ENCODE measurements at places on chromosomes 2 and 18. TPM values are rescaled to one million over a fixed set of nuclear protein-coding genes. Genes with fewer than 3 reads are reported as not detected.

The PRSS56 gene
- not detected for polyA plus RNA-seq

The ELOA2 gene
- not detected for polyA plus RNA-seq

The CLEC4F gene
- polyA plus RNA-seq = not detected

The CCDC74B gene
- polyA plus RNA-seq = 10.8 TPM

The SERPINB8 gene
- polyA plus RNA-seq = 57.3 TPM
